ENCODE measurements at places on chromosomes 16 and 17.

DNA sequence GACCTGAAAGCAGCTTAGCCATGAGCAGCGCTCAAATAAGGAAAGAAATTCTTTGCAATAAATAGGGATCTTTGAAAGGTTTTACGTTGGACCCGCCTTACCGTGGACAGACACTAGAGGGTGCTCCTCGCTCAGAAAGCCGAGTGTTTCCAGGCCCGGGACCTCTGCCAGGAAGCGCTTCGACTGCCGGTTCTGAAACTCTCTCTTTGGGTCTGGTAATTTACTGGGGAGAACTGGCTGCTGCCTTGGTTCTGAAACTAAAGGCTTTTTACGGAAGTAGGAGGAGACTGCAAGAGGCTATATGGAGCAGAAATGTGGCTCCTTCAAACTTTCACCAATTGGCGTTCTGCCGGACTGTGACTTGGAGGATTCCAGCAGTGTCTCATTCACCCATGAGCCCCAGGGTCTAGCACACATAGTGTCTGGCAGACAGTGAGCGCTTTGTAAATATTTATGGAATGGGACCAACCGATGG is 45.6 kb upstream of the HOXB9 start:
- DNase-seq = peak; percentile 76

DNA sequence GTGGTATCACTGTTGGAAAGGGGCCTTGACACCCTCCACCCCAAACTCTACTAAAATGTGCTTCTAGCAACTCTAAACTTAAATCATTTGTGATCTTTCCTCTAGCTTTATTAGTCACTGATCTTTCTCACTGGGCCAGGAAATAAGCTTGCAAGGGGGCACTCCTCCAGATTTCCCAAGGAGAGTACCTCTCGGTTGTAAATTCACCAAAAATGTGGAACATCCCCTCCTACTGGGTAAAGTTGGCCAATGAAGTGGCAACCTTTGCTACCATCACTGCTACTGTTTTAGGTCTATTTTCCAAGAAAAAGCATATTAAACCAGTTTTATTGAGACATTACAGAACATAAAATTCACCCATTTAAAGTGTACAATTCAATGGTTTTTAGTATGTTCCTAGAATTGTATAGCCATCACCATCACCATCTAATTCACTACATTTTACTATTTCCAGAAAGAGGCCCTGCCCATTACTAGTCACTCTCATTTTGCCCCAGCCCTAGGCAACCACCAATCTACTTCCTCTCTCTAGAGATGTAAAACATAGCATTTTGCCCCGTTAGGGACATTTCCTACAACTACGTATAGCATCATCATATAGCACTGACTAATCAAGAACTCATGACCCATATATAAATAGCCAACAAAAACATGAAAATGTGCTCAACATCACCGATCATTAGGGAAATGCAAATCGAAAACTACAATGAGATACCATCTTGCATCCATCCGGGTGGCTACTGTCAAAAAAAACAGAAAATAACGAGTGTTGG is 44.6 kb upstream of the ADCY9 start:
- DNase-seq = no peak

DNA sequence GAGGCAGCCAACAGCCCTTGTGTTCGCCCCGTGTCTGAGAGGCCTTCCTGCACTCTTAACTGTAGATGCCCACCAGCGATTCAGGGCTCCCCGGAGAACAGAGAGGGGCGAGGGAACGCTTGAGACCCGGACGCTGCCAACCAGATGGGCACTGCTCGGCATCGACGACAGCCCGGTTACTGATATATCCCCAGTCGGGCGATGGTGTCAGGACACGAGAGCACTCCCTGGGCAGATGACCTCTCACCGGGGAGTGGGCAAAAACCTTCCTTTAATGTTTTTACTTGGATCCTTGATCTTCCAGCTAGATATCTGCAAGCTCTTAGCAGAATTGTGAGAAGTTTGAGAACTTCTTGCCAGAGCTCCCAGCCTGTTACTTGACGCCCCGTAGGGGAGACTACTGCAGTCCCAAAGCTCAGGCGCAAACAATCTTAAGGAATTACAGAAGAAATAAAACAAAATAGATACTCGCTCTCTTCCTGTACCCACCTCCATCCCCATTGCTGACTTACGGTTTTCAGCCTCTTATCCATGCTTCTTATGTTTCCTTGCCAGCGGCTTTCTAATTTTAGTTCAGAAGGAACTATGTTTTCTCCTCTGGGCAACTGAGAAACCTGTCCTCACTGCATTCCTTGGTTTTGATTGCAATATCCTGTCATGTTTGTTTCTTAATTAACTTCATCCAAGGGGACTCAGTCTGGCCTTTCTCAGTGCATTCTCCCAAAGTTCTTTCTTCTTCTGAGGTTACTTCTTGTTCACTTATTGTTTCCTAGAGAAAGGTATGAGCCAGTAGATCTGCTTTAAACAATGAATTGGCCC is 845 bp downstream of the SP2 start:
- no peak for DNase-seq

DNA sequence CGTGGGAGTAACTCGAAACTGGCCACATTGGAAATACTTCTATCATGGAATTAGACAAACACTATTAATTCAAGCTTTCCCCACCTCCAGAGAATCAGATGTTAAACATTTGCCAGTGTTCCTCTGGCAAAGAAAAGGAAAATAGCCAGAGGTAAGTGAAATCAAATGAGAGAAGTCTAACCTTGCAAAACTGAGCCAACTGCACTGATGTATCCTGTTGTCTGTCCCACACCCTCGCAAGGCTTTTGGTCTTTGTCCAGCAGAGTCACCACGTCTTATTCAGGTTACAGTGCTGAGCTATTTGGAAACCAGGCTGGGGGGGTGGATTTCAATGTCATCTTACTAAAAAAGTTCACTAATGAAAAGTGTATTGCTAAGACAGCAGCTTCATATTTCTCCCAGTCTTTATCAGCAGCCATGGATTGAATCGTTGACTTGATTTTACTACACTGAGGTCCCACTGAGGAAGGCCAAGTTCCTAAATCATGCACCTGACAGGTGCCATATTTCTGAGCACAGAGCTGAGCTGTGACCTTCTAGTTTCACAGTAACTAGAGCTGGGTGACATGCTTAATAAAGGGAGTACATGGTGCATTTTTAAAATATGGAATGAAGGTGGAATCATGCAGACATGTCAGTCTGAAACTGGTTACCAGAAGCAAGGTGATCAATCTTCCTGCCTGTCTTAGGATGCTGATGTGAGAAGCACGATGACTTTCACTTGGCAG is 85.2 kb upstream of the HSBP1 start:
- no peak for DNase-seq

DNA sequence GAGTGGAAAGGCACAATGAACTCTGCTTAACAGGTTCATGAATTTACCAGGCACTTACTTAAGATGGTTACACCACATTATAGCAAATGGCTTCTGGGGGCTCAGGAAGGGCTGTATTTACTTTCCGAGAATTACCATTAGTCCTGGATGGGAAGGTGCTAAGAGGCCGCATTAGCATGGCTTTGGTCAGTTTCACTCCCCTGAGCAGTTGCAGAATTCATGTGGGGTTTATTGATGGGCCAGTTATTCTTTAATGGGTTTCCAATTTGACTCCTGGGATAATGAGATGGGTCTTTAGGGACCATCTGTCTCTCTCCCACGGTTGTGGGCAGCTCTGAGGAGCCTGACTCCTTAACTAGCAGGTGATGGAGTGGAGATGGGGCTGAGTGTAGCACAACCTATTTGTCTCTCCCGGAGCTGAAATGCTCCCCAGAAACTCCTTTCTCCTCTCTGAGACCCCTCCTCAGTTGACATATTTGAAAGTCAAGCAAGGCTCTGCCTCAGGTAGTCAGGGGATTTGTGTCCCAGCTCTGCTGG is 652.5 kb downstream of the HS3ST4 start:
- DNase-seq = no peak

GRCh38 chr17:17350491-17351355 is 47.5 kb downstream of the NT5M start:
- DNase-seq = peak; percentile 32

DNA sequence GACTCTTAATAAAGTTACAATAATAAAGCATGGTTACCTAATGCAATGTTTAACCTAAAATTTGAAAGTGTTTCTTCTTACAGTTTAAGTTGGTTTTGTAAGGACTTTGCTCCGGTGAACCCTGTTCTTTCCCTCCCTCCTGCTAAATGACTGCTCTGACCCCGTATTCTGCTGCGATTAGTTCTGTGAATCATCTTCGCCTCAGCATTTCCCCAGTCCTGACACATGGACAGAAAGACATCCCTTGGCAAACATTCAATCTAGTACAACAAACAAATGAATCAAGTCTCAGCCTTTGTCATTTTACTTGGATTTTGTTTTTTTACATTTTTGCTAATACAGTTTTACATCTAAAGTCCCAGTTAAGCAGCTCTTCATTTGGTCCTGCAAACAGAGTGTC is 15.4 kb downstream of the KCNJ2 start:
- DNase-seq = no peak

DNA sequence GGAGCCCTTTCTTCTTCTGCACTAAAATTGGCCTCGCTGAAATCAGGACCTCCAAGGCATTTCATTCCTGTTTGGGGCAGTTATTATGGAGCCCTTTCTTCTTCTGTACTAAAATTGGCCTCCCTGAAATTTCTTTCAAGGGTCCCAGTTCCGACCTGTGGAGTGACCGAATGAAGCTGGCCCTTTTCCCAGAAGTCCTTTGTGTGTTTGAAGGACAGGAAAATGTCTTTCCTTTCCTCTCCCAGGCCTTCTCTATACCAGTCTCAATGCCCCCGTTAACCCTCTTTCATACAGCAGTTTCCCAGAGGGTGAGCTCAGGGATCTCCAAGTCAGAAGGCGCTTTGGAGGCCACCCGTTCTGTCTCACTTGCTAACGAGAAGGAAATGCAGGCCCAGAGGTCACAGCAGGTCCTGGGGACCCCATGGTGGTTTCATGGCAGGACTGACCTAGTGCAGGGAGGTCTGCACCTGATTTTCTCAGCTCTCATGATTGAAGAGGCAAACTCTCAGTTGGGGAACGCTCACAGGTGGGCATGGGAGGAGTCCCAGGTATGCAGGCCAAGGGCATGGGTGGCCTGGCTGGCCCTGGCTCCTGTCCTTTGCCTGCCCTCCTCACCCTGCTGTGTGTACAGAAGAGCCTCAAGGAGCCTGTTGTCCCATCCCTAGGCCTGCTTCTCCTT is 37.1 kb upstream of the DOC2B start:
- DNase-seq = no peak

DNA sequence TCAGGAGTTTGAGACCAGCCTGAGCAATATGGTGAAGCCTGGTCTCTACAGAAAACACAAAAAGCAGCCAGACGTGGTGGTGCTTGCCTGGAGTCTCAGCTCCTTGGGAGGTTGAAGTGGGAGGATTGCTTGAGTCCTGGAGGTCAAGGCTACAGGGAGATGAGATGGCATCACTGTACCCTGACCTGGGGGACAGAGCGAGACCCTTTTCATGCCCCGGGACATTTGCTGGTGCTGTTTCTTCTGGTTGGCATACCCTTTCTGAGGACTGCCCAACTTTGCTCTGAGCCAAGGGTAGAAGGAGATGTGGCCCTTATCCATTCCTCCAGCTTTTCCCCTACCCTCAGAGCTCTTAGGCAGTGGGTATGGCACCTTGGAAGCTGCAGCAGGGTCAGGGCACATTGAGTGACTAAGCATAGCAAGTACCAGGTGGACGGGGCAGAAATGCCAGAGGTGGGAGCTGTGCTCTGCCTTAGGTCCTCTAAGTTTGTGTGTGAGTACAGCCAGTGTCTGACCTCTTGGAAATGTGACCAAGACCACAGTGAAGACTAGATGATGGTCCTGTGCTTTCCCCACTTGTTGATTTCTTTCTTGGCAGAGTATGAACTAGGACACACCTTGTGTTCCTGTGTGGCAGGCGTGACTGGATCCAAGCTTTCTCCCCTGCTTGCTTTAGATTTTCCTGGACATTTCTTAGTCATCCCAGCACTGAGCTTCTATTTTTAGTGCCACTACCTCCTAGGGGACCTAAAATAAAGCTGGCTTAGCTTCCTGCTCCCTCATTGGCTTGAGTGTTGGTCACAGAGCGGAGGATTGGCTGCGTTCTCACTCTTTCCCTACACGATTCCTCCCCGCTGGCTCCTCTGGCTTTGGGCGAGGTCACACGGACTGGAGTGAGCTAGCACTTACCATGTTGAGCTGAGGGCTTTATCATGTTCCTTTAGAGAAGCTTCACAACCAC is 9.9 kb upstream of the EDC4 start:
- DNase-seq = no peak

GRCh38 chr17:8623591-8623990 is 6.9 kb downstream of the MYH10 start:
- DNase-seq = no peak

DNA sequence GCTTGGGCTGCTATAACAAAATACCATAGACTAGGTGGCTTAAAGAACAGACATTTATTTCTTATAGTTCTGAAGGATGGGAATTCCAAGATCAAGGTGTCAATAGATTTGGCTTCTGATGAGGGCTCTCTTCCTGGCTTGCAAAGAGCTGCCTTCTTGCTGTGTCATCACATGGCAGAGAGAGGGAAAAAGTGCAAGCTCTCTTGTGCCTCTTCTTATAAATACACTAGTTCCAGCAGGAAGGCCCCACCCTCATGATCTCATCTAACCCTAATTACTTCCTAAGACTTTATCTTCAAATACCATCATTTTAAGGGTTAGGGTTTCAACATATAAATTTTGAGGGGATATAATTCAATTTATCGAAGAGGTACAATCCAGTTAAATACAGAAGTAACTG is 30.6 kb downstream of the ABCA9 start:
- DNase-seq = no peak

DNA sequence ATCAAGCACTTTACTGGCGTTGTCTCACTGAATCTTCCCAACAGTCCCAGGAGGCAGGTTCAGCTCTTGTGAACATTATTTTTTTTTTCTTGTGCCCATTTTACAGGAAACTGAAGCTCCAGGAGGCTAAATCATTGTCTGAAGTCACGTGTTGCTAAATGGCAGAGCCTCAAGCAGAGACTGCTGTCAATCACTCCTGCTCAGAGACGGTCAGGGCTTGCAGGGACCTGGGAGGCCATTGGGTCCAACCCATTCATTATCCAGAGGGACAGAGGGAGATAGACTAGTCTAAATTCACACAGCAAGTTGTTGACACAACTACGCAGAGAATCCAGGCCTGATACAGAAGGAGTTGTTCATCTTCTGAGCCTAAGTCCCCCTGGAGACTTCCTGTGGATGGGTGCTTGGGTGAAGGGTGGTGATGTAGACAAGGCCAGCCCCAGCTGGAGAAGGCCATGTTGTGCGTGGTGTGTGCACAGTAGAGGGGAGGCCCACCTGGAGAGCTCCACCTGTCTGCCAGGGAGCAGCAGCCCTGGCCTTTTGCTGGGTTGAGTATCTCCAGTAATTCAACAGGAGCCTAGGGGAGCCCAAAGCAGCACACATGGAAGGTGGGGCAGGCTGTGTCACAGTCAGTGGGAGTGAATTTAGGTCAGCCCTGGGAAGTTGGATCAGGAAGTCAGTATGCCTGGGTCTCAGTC is 24.3 kb upstream of the C1QL1 start:
- no peak for DNase-seq

DNA sequence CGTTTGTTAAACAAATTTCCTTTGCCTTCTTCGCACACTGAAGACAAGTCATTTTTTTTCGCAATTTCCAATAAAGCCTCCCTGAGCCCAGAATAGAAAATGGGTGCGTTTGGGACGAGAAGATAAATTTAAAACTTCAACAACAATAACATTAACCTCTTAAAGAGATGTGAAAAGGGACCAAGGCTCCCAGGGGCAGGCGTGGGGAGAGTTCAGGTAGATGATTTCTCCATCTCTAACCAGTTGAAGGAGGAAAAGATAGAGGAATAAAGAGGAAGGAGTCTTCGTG is 1.3 kb upstream of the HOXB4 start:
- DNase-seq = no peak

GRCh38 chr16:86061318-86061695 is 162.3 kb downstream of the IRF8 start:
- no peak for DNase-seq

GRCh38 chr17:69757688-69758430 is 317.2 kb upstream of the KCNJ16 start:
- no peak for DNase-seq
